Natural killer cell (primary cell): ENCODE measurements at places on chromosomes 7 and 10. TPM values are rescaled to one million over a fixed set of nuclear protein-coding genes. Genes with fewer than 3 reads are reported as not detected.
A peak's percentile ranks its signal among the peaks of the same experiment; 100 is the strongest.

- peaks cover 22% of the 10 kb centered on the region for H3K4me1 ChIP-seq
- H3K27ac ChIP-seq, result peak overlapping the region; percentile 84
- no peaks in the 10 kb centered on the region for H3K27me3 ChIP-seq
- no peaks in the 10 kb centered on the region for H3K36me3 ChIP-seq
Observed at GRCh38 chr7:127652333-127653248, 597 bp downstream of the SND1 start.

GRCh38 chr7:115561335-115562110, 469.0 kb downstream of the TFEC start:
- no peaks in the 10 kb centered on the region for H3K36me3 ChIP-seq
- DNase-seq, result no peak
- H3K27ac ChIP-seq, result no peak overlapping the region
- H3K27me3 ChIP-seq, result peaks cover 3% of the 10 kb centered on the region
- H3K4me1 ChIP-seq, result no peaks in the 10 kb centered on the region

GRCh38 chr7:135943134-135943879, 33.9 kb downstream of the MTPN start:
- H3K4me3 ChIP-seq, result no peak overlapping the region
- H3K4me1 ChIP-seq, result peaks cover 3% of the 10 kb centered on the region
- H3K36me3 ChIP-seq, result peaks cover 21% of the 10 kb centered on the region

GRCh38 chr10:311901-312665, 176.8 kb downstream of the ZMYND11 start:
- peak overlapping the region; percentile 25 for H3K27ac ChIP-seq
- H3K27me3 ChIP-seq, result no peaks in the 10 kb centered on the region
- peaks cover 13% of the 10 kb centered on the region for H3K4me1 ChIP-seq
- H3K4me3 ChIP-seq, result peak overlapping the region; percentile 4

DNA sequence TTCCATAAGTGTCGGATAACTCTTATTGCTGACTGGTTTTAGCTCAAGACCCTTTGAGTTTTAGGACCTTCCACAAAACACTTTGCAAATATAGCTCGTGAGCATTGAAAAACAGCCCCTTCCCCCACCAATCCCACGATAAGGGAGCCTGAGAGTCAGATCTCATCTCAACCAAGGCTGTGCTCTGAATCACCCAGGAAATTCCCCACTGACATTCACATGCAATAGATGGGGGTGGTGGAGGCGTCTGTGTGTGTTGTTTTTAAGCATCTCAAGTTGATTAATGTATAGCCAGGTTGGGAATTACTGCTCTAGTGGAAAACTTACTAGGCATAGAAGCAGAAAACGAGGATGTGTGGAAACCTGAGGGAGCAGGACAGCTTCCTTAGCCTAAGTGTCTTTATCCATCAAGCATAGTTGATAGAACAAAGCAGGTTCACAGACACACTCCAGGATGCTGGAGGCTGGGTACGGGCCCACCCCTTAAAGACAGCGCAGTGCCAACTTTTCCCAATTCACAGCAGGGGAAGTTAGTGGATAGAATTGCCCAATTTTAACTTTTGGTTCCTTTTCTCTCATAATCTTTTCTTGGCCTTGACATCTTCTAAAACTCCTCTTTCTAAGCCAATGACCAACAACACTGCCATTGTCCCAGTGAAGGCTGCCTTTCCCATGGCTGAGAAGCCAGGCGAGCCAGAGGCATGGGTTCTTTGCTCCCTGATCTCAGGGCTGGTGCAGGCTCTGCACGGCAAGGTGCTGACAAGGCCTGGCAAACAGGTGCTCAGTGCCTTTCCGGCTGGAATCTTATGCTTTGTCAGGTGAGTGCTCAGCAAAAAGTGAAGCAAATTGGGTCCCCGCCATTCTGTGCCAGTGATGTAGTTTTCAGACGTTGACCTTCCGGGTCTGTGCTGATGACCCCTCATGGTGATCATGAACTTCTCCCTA, 98.5 kb upstream of the INSIG1 start:
- H3K36me3 ChIP-seq, result no peaks in the 10 kb centered on the region
- no peak overlapping the region for H3K27ac ChIP-seq
- H3K4me3 ChIP-seq, result no peak overlapping the region
- H3K27me3 ChIP-seq, result no peaks in the 10 kb centered on the region

GRCh38 chr10:14185316-14186045, 145.2 kb downstream of the FRMD4A start:
- H3K27ac ChIP-seq, result peak overlapping the region; percentile 69
- H3K4me3 ChIP-seq, result no peak overlapping the region
- H3K27me3 ChIP-seq, result no peaks in the 10 kb centered on the region
- H3K36me3 ChIP-seq, result no peaks in the 10 kb centered on the region
- H3K4me1 ChIP-seq, result peaks cover 10% of the 10 kb centered on the region

MIOS gene
- total RNA-seq, result 28.9 TPM

TDRD1 gene
- total RNA-seq, result 0.33 TPM

- DNase-seq, result no peak
- H3K4me3 ChIP-seq, result no peak overlapping the region
- H3K36me3 ChIP-seq, result no peaks in the 10 kb centered on the region
- H3K4me1 ChIP-seq, result peaks cover 15% of the 10 kb centered on the region
- H3K27me3 ChIP-seq, result no peaks in the 10 kb centered on the region
- H3K27ac ChIP-seq, result no peak overlapping the region
Observed at GRCh38 chr7:18175801-18176450, 148.3 kb upstream of the PRPS1L1 start.

GRCh38 chr7:38107486-38107893, 70.6 kb upstream of the STARD3NL start:
- no peaks in the 10 kb centered on the region for H3K36me3 ChIP-seq
- H3K4me3 ChIP-seq, result no peak overlapping the region
- no peak overlapping the region for H3K27ac ChIP-seq
- no peaks in the 10 kb centered on the region for H3K27me3 ChIP-seq

- H3K36me3 ChIP-seq, result no peaks in the 10 kb centered on the region
- DNase-seq, result no peak
- no peak overlapping the region for H3K4me3 ChIP-seq
- no peak overlapping the region for H3K27ac ChIP-seq
Observed at GRCh38 chr7:83941300-83941699, 253.3 kb downstream of the SEMA3A start.

- H3K27me3 ChIP-seq, result no peaks in the 10 kb centered on the region
- no peak overlapping the region for H3K27ac ChIP-seq
- DNase-seq, result no peak
- peaks cover 8% of the 10 kb centered on the region for H3K4me1 ChIP-seq
- H3K36me3 ChIP-seq, result no peaks in the 10 kb centered on the region
- no peak overlapping the region for H3K4me3 ChIP-seq
Observed at GRCh38 chr7:4815609-4816418, 40.4 kb downstream of the AP5Z1 start.

DNA sequence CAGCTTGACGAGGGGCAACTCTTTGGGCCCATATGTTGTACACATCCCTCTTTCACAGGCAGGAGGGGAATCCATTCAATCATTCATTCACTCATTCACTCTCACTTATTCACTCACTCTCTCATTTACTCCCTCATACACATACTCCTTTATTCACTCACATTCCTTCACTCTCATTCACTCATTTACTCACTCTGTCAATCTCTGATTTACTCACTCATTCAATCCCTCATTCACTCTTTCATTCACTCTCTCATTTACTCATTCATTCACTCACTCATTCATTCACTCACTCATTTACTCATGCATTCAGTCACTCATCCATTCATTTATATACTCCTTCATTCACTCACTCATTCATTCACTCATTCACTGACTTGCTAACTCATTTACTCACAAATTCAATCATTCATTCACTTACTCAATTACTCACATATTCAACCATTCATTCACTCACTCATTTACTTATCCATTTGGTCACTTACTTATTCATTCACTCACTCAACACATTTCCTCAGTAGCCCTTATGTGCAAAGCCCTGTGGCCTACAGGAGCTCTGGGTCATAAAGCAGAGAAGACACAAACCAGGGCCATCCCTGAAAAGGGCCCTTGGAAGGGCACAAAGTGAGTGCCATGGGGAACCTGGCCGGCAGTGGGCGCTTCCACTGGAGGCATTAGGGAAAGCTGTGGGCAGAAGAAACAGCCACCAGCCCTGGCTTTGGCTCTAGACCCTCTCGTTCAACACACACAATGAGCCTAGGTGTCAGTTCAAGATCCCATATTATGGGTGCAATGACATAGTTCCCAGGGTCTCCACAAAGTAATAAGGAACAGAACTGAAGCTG, 26.0 kb downstream of the HIP1 start:
- no peak overlapping the region for H3K4me3 ChIP-seq
- H3K27ac ChIP-seq, result no peak overlapping the region
- no peaks in the 10 kb centered on the region for H3K36me3 ChIP-seq
- DNase-seq, result no peak
- H3K4me1 ChIP-seq, result peaks cover 14% of the 10 kb centered on the region

DNA sequence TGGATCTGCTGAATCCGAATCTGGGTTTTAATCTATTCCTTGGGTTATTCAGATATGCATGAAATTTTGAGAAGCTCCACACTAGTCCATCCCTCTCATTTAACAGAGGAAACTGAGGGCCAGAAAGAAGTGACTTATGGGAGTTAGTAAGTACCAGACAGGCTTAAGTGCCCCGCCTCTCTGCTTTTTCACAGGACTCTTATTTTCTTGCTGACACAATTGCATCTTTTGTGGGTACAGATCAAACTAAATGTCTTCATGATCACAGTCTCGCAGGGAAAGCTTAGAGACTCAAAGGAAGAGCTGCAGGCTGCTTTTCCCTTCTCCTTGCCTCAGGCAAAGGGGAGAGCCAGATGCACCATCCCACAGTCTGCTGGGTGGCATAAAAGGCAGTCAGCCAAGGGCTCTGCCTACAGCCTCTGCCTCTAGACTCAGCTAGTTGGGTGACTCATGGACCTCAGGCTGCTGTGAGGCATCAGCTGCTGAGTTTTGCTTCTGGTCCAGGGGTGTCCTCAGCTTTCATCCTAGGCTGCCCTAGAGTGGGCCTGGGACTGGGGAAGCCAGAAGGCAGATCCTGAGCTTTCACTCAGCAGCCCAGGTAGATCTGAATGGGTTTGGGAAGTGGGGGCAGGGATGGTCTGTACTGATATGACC, 11.6 kb downstream of the GOLGA7B start:
- no peak overlapping the region for H3K4me3 ChIP-seq
- no peaks in the 10 kb centered on the region for H3K4me1 ChIP-seq
- no peak for DNase-seq

DNA sequence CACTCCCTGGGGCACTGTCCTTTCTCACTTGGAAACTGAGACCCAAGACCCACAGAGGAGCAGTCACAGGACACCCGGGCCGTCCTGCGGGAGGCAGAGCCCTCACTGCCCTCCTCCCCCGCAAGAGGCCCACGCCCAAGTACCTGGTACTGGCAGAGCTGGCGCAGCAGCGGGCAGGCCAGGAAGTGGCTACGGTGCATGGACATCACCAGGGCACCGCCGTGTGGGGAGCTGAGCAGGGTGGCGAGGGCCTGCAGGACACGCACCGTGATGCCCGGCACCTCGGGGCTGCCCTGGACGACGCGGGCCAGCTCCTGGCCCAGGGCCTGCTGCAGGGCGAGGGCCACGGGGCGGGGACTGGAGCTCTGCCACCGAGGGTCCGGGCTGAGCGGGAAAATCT, 20.0 kb upstream of the MICALL2 start:
- no peaks in the 10 kb centered on the region for H3K27me3 ChIP-seq
- peaks cover 75% of the 10 kb centered on the region for H3K36me3 ChIP-seq
- H3K4me1 ChIP-seq, result no peaks in the 10 kb centered on the region
- DNase-seq, result no peak

TAS2R41 gene
- not detected for total RNA-seq

GALNT17 gene
- not detected for total RNA-seq

GRCh38 chr10:13382703-13383398, 34.8 kb upstream of the SEPHS1 start:
- H3K36me3 ChIP-seq, result no peaks in the 10 kb centered on the region
- no peak overlapping the region for H3K27ac ChIP-seq
- peaks cover 10% of the 10 kb centered on the region for H3K27me3 ChIP-seq
- H3K4me1 ChIP-seq, result peaks cover 10% of the 10 kb centered on the region
- no peak overlapping the region for H3K4me3 ChIP-seq
- DNase-seq, result no peak

NKX1-2 gene
- not detected for total RNA-seq

GRCh38 chr10:28906011-28906411, 228.7 kb downstream of the BAMBI start:
- H3K27me3 ChIP-seq, result no peaks in the 10 kb centered on the region
- H3K36me3 ChIP-seq, result no peaks in the 10 kb centered on the region
- H3K27ac ChIP-seq, result no peak overlapping the region
- no peak overlapping the region for H3K4me3 ChIP-seq
- H3K4me1 ChIP-seq, result no peaks in the 10 kb centered on the region
- no peak for DNase-seq

- H3K27me3 ChIP-seq, result no peaks in the 10 kb centered on the region
- no peak overlapping the region for H3K27ac ChIP-seq
- no peak overlapping the region for H3K4me3 ChIP-seq
- DNase-seq, result no peak
- H3K36me3 ChIP-seq, result no peaks in the 10 kb centered on the region
- H3K4me1 ChIP-seq, result no peaks in the 10 kb centered on the region
Observed at GRCh38 chr10:69974551-69975155, 78.0 kb upstream of the MACROH2A2 start.

DNA sequence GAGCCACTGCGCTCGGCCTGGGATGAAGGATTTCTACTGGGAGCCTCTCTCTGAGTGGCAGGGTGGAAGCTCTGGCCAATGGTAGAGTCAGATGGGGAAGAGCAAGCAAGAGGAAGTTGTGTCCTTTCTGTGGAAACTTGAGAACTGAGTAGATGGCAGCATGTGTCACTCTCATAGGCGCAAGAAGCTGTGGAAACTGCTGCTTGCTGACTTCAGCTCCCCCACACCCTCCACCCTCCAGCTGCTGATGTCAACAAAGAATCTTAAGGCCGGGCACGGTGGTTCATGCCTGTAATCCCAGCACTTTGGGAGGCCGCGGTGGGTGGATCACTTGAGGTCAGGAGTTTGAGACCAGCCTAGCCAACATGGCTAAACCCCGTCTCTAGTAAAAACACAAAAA, 39.8 kb upstream of the SRGN start:
- peaks cover 90% of the 10 kb centered on the region for H3K4me1 ChIP-seq
- no peaks in the 10 kb centered on the region for H3K36me3 ChIP-seq
- no peak overlapping the region for H3K4me3 ChIP-seq
- no peaks in the 10 kb centered on the region for H3K27me3 ChIP-seq
- peak; percentile 32 for DNase-seq
- peak overlapping the region; percentile 26 for H3K27ac ChIP-seq

- no peak overlapping the region for H3K4me3 ChIP-seq
- no peak for DNase-seq
- H3K36me3 ChIP-seq, result no peaks in the 10 kb centered on the region
- H3K27me3 ChIP-seq, result no peaks in the 10 kb centered on the region
- H3K4me1 ChIP-seq, result no peaks in the 10 kb centered on the region
Observed at GRCh38 chr7:91357379-91357778, 93.1 kb downstream of the FZD1 start.

DNA sequence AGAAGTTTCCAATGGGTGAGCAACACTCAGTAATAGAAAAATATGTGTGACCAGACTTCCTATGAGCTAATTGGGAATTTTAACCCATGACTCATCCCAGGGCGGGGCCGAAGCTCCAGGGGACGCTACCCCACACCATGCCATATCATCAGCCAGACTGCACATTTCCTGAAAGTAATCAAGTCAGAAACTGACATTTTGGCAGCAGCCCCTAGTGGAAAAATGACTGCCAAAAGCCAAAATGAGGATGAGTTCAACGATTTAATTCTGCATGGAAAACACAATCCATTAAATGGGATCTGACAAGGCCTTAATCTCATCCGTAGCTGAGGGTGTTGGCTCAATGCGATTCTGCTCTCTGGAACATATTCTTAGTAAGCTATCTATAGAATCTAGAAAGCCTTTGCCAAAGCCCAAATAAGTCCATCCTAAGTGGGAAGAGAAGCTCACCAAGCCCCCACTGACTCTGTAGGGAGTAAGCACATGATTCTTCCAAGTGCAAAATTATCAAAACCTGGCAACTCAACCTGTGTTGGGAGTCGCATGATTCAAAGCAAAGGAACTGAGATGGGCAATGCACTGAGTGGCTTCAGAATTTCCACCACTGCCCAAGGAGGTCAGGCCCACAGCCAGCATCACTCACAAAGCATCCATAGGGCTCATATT, 93.1 kb upstream of the PDE1C start:
- H3K27ac ChIP-seq, result no peak overlapping the region
- DNase-seq, result no peak
- H3K4me1 ChIP-seq, result no peaks in the 10 kb centered on the region
- H3K36me3 ChIP-seq, result no peaks in the 10 kb centered on the region
